ENCODE measurements at places on chromosomes 4 and X.

GRCh38 chr4:6267573-6267972 is 2.1 kb upstream of the WFS1 start:
- no peak for DNase-seq

DNA sequence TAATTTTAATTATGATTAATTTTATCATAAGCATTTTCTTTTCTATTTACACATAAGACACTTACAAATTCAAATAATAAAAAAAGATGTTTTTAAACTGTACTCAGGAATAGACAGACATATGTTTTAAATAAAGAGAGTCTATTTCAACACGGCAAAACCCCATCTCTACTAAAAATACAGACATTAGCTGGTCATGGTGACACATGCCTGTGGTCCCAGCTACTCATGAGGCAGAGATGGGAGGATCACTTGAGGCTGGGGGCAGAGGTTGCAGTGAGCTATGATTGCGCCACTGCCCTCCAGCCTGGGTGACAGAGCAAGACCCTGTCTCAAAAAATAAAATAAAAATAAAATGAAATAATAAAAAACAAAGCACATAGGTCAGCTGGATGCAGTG is 14.8 kb downstream of the FAM9B start:
- no peak for DNase-seq

DNA sequence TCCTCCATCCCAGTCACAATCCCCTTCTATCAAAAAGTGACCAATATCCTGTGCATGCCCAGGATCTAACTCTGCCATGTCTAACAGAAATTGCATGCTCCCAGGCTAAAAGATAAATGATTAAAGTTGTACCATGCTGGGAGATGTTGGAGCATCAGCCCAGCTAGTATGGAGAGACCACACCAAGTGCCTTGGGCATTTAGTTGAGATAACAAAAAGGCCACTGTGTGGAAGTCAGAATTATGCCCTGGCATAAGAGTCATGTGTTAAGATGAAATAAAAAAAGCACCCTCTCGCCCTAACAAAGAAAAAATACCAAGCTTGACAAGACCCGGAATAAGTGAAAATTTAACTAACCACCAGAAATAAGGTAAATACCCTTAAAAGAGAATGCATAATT is 155.9 kb upstream of the CENPE start:
- DNase-seq = no peak

- no peak for DNase-seq
Observed at GRCh38 chrX:10939424-10939823, 171.7 kb upstream of the HCCS start.

GRCh38 chrX:37353646-37354045 is 4.5 kb downstream of the PRRG1 start:
- no peak for DNase-seq

- DNase-seq = no peak
Observed at GRCh38 chr4:10066670-10067651, 45.7 kb upstream of the SLC2A9 start.

DNA sequence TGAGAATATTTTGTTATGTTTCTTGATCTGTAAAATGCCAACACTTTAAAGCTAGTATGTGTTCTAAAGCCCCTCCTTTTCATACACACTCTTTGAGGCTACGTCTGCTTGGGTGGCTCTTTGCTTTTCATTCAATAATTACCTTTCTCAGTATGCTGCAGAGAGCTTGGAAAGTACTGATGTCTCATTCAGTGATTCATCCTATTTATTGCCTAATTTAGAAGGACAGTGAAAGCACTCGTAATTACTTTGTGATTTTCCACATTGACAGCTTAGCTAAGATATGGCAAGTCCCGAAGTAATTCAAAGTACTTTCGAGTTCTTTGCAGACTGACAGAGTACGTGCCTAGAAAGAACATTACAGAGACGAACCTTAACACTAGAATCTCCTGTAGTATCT is 57.2 kb downstream of the BMP15 start:
- no peak for DNase-seq

GRCh38 chr4:94479358-94480141 is 27.8 kb downstream of the PDLIM5 start:
- DNase-seq = no peak

DNA sequence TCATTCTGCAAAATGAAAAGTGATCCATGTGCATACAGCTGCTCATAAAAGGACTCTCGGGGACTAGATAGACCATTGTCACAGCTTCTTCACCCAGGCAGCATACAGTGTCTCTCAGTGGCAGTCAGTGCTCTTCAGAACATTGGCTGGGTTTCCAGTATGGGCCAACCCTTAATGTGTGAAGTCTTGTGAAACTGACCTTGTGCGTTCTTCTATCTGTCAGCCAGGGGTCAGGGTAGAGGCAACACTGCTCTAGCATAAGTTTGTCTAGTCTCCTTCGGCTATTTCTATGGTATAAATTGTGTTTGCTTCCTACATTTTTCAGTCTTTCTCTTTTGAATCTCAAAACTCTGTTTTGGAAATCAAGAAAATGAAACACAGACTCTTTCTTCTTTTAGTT is 37.0 kb upstream of the SMIM31 start:
- no peak for DNase-seq

- no peak for DNase-seq
Observed at GRCh38 chrX:105781804-105782203, 40.5 kb upstream of the NRK start.

- no peak for DNase-seq
Observed at GRCh38 chr4:122129061-122129460, 23.1 kb upstream of the BLTP1 start.

DNA sequence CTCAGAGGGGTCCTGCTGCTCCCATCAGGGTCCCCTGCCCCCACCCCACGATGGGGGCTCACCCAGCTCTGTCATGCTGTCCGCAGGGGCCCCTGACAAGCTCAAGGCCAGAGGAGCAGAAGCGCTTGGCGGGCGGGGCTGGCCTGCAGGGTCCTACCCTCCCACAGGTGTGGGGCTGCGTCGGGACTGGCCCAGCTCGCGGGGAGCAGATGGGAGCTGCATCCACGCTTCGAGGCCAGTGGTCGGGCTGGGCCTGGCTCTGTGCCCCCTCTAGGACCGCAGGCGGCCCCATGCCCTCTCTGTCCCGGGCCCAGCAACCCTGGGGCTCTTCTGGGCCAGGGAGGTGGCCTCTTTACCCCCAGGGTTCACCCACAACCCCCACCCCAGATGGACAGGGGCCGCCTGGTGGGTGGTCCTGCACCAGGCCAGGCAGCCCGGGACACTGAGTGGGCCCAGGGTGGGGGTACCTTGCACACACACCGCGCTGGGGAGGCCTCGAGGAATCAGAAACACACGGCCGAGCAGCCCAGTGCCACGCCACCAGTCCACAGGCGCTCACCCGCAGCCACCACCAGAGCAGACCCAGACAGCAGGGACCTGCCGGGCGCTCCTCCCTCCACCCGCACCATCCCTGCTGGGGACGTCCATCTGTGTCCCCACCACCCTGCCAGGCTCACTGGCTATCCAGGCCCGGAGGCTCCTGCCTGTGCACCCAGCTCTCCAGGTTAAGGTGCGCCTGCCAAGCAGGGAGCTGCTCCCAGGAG is 30.0 kb downstream of the TACC3 start:
- no peak for DNase-seq

GRCh38 chr4:78612398-78613178 is 61.0 kb downstream of the ANXA3 start:
- no peak for DNase-seq

DNA sequence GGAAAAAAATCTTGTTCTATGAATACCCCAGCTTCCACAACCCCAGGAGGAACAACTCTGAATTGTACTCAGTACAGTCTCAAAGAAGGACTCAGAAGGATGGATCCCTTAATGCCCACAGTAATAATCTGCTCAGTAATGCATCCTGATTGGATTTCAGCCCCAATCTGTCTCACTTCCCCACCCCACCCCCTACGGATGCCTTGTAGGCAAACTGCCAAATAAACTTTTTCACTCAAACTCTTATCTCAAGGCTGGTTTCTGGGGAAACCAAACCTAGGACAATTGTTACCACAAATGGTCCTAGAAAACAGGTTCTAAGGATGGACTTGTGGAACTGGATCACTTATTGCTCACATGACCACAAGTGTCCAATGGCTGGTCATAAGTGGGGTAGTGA is 1021.8 kb upstream of the INTU start:
- DNase-seq = no peak

- DNase-seq = no peak
Observed at GRCh38 chr4:52263607-52264006, 212.5 kb downstream of the SPATA18 start.

- DNase-seq = peak; percentile 77
Observed at GRCh38 chr4:169410839-169411770, 140.3 kb upstream of the SH3RF1 start.

DNA sequence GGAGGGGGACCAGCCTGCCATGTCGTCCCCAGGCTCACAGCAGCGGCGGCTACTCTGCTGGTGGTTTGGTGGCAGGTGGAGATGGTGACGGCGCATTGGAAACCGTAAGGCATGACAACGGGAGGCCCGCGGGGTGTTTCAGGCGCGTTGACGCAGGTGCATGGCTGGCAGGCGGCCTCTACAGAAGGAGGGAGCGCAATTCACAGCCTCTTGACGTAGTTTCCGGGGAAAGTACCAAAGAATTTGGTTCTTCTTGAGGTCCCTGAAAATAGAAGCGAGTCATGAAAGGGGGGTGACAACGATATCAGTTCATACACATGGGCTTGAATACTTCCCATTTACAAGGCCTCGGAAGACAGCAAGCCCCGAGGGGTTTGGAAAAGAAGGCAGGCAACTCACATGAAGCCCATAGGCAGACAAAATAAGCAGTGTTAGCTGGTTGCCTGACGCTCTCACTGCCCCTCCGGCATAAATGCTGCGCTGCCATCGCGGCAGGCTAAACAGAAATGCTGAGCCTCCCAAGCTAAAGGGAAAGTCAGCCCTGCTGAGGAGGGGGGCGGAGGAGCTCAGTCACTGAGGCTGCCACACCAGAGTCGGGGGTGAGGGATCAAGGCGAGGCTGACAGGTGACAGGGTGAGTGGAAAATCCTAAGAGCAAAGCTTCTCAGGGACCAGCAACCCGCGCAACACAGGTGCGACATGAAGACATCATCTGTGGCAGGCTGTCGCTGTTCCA is 52.3 kb upstream of the PDLIM3 start:
- no peak for DNase-seq

DNA sequence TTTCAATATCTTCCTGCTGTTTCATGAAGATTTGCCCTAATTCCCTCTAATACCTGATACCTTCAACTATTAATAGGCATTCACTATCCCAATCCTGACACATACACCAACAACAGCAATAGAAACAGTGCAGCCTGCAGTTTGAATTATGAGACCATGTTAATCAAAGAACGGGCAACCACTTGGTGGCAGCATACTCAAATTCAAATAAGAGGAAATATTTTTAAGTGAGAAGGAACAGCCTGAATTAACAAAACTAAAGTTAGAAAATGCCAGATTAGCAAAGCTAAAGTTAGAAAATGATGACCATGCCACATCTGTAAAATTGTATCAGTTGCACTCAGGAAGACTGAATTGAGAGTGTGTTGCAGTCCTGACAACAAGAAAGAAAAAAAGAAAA is 204.9 kb downstream of the SMARCA1 start:
- DNase-seq = no peak

DNA sequence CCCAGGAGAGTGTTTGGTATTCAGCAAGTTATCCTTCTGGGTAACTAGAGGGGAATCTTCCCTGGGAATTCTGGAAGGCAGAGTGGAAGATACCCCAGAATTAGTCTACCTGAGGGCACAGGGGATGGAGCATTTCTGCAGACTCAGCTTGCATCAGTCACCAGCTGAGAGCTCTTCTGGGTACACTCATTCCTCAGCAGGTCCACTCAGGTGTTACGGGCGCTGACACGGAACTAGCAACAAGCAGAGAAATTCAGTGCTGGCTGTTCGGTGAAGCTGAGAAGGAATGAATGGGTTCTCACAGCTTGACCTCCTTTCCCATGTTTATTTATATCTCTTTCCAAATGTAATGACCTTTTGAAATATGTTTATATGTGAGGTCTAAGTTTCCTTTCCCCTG is 106.0 kb upstream of the PNPLA4 start:
- no peak for DNase-seq

GRCh38 chr4:17476853-17477252 is 35.0 kb downstream of the QDPR start:
- no peak for DNase-seq

GRCh38 chr4:109303140-109303496 is 660 bp upstream of the COL25A1 start:
- DNase-seq = no peak

DNA sequence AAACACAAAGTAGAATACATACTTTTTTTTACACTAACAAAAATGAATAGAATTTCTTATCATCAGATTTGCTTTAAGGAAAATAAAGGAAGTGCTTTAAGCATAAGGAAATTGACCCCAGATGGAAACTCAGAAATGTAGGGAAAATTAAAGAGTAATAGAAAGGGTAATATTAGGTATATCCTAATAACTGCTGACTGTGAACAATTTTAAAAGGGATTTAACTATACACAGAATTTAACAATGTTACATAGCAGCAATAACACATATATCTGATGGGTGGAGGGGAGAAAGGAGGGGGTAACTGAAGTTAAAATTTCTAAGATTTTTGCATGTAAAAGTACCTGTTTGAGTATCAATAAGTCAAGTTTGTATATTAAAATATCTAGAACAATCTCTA is 8.6 kb downstream of the CDKL2 start:
- no peak for DNase-seq

- no peak for DNase-seq
Observed at GRCh38 chr4:116829187-116829586, 256.2 kb downstream of the TRAM1L1 start.

DNA sequence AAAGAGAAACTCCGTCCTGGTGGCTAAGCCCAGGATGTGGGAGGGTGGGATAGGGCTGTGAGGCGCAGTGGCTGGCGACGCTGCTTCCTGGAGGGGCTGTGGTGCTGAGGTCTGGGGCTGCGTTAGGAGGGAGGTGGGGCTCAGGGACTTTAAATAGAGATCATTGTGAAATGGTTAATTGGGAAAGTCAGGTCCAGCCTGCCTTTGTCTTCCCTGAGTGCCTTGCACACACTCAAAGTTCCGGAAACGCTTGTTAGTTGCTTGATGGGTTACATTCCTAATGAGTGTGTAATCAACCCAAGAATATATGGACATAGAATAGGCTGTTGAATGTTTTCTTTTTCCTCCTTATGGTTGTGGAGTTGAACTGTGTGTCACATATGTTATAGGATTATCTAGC is 55.7 kb upstream of the CLDN34 start:
- no peak for DNase-seq

- peak; percentile 9 for DNase-seq
Observed at GRCh38 chr4:4852591-4853362, 6.7 kb upstream of the MSX1 start.

GRCh38 chr4:169254546-169254983 is 16.2 kb downstream of the SH3RF1 start:
- DNase-seq = no peak

DNA sequence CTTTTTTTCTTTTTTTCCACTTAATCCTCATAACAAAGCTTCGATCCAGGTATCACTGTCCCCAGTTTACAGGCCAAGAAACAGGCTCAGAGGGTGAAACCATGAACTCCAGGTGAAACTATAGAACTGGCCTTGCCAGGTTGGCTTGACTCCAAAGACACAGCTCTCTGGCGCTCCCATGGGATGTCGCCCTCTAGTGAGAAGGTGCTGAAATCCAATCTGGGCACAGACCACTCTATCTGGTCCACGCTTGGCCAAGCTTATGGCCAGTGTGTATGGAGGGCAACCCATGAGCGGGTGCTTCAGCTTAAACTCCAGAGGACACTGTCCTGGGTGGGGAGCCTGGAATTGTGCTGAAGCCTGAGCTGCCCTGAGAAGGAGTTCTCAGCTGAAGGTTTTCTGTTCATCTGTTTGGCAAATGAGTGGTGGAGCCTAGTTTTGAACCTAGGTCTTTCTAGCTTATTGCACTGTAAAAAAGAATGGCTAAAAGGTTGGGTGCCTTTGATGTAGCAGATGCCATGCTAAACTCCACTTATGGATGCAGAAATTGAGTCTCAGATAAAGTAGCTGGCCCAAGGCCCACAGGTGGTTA is 70.5 kb downstream of the SEL1L3 start:
- no peak for DNase-seq

All from AG04449 (cell line).